T-helper 2 cell treated with Interferon-gamma antibody and Interleukin-4, amounts not matched to agents 100 ng/mL and 5 ng/mL, for 36 hours (primary cell): ENCODE measurements at places on chromosomes 4 and X. TPM values are rescaled to one million over a fixed set of nuclear protein-coding genes. Genes with fewer than 3 reads are reported as not detected.

The BEND2 gene
- not detected in 2 replicates for total RNA-seq

The NR3C2 gene
- 0.23 and 0.32 TPM in 2 replicates for total RNA-seq

The PFKFB1 gene
- total RNA-seq = 0.27 and 0.50 TPM in 2 replicates

The PPP2R2C gene
- not detected in 2 replicates for total RNA-seq

The PDZD11 gene
- total RNA-seq = 34.7 and 35.5 TPM in 2 replicates

The MAGEA8 gene
- total RNA-seq = not detected in 2 replicates

The OPRPN gene
- total RNA-seq = not detected in 2 replicates

The NAT8L gene
- 1.8 and 2.0 TPM in 2 replicates for total RNA-seq

The RP2 gene
- 9.5 and 10.2 TPM in 2 replicates for total RNA-seq

The DGKK gene
- not detected in 2 replicates for total RNA-seq

The ENPEP gene
- 0.20 and 0.30 TPM in 2 replicates for total RNA-seq

The HPGDS gene
- 3.2 and 4.4 TPM in 2 replicates for total RNA-seq

The GRPR gene
- not detected in 2 replicates for total RNA-seq

The RNF150 gene
- not detected in 2 replicates for total RNA-seq

The HTN3 gene
- total RNA-seq = not detected in 2 replicates

The SSR4 gene
- 287 and 297 TPM in 2 replicates for total RNA-seq

The TRIM60 gene
- total RNA-seq = not detected in 2 replicates

The GPRASP1 gene
- 0.48 and 0.70 TPM in 2 replicates for total RNA-seq

The VCX2 gene
- not detected in 2 replicates for total RNA-seq

The DCAF4L1 gene
- 0.16 and 0.32 TPM in 2 replicates for total RNA-seq

The SPANXC gene
- not detected in 2 replicates for total RNA-seq

The PRDM8 gene
- total RNA-seq = 6.1 and 8.0 TPM in 2 replicates
